ENCODE measurements at places on chromosomes 2 and 18.

DNA sequence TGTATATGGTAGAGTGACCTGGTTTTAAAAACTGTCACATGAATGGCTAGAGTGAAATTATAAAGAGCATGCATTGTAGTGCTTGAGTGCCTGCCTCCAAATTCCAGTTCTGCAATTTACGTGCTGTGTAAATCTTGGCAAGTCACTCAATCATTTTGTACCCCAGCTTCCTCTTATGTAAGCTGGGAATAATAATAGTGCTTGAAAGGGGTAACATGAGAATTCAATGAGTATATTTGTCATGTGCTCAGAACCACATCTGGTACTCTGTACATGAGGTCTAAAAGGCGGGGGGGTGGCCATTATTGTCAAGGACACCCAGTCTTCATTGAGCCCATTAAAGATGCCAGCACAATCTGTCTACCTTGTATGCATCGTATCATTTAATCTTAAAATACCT lies 214.8 kb downstream of the MC4R start:
- DNase-seq = no peak

GRCh38 chr2:10326707-10327594 lies 24.2 kb downstream of the HPCAL1 start:
- DNase-seq = no peak

DNA sequence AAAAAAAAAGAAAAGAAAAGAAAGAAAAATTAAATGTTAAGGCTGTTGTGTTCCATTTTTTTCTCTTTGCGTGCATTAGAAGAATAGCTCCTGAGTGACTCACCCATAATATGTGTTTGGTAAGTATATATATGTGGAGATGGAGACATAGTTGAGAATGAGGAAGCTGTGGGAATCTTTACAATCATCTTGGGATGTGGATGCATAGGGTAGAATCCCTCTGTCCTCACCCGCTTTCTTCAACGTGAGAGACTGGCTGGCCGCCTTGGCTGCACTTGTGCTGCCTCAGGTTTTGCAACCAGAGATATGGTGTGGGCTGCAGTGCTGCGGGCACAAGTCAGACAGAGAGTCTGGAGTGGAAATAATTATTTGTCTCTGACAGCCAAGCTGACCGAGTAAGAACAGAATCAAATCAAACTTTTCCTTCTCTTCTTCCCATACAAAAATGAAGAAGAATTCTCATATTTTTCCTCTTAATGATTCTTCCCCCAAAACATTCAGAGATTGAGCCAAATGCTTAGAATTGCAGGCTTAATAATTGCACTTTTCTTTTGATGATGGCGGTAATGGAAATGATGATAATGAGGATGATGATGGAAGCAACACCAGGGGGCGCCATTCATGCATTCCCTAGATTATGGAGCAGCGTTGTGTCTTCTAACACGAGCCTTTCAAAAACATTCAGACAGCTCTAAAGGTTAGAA lies 48.5 kb downstream of the SERPINB7 start:
- no peak for DNase-seq

DNA sequence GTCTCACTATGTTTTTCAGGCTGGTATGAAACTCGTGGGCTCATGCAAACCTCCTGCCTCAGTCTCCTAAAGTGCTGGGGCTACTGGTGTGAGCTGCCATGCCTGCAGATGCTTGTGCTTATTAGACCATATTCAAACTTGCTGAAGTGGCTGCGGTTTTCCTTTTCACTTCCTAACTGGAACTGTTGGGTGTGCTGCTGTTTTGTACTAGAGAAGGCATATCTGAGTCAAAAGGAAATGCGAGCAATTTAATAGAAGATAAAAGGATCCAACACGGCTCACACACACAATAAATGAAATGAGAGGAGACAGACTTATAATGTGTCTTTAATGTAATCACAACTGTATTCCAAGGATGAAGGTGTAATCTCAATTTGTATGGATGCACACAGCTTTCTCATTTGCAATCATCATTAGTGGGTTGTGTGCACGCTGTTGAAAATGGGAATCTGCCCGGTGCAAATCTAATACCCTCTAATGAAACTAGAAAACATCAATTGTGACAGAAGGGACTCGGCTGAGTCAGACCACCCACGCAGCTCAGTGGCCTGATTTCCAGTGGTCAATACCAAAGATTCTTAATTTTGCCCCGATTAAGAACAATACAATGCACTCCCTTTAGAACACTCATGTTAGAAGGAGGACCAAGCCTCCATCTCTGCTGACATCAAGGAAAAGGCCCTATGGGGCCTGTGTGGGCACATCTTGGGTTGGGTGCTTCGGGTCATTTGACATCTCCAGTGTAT lies 532.7 kb downstream of the TDRD15 start:
- no peak for DNase-seq

GRCh38 chr18:51425475-51425874 lies 228.0 kb upstream of the MEX3C start:
- no peak for DNase-seq

GRCh38 chr2:98773169-98773568 lies 42.2 kb upstream of the MGAT4A start:
- no peak for DNase-seq

DNA sequence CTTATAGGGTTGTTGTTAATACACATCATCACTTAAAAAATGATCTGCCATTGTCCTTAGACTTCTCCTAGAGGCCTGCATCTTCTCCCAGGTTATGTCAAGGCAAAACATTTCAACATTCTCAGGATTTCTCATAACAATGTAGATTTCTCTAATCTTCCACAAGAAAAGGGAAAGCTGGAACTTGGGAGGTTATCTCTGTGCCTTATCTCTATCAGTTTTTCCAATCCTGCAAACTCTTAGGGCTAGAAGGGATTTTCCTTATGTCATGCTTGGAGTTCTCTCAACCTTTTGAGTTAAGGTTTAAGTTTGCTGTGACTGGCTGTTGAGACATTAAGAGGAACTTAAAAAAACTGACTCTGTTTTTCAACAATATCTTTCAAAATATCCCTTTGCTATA lies 300.6 kb upstream of the TFPI start:
- no peak for DNase-seq

DNA sequence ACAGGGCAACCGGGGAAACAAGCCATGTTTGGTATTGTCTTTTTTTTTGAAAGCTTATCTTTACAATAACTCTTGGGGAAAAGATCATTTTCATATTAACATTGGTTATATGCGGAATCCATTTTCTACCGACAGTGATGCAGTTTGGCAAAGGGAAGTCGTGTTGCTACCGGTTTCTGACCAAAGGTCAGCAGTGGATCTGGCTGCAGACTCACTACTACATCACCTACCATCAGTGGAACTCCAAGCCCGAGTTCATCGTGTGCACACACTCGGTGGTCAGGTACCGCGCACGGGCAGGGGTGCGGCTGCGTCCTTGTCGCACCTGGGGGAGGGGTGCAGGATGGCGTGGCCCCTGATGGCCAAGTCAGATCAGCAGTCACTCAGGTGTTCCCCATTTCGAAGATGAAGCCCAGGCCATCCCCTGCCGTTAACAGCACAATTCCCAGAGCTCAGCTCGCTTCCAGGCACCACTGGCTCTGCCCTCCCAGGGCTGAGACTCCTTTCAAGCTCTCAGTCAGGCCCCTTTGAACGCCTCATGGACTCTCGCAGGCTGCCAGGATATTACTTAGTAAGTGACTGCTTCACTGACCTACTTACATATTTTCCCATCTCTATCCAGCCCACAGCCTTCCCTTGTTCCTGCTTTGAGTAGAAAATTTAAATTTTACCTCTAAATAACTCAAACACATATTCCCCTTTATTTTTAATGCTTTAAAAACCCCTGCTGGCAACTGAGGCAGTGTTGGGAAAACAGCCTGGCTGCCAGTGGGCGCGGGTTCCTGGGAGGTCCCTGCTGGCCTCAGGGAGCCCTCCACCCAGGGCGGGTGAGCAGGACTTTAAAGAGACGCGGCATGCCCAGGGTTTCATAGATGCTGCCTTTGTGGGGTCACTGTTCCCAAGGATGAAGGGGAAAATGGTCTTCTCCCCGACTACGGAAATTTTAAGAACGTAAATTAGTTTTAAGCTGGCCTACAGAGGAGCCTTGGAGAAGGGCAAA lies 33.6 kb upstream of the RPL31 start:
- DNase-seq = no peak

DNA sequence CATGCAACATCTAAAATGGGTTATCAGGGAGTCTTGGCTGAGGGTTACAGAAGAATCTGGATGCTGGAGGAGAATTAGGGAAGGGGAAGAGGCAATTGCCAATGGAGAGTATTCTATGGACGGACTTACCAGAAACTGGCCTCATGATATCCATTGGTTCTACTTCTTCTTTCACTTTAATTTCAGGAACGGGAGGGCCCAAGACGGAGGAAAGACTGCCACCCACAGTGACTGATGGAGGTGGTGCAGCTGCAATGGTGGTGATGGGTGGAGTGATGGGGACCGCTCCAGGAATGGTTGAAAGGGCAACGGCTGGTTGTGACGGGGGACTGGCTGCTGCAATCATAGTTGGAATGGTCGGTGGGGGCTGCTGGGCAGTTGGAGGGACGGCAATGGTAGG lies 69.1 kb upstream of the AMMECR1L start:
- DNase-seq = no peak
